Fibroblast of lung (primary cell): ENCODE measurements at places on chromosomes 13 and 19.
A peak's percentile ranks its signal among the peaks of the same experiment; 100 is the strongest.

DNA sequence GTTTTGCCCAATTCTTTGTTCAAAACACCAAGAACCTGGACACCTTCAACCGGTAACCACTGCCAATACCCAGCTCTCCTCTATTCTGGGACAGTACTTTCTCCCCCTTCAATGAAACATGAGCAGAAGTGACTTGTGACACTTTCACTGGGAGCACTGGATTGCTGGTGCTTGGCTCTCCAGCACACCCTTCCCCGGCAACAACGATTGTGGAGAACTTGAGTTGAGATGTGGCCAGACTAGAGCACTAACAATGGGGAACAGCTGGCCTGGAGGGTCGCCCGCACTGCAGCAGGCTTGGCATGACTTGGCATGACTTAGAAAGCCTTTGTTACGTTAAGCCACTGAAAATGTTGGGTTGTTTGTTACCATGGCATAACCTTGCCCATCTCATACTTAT, 7.5 kb upstream of the B3GLCT start:
- DNase-seq = no peak

DNA sequence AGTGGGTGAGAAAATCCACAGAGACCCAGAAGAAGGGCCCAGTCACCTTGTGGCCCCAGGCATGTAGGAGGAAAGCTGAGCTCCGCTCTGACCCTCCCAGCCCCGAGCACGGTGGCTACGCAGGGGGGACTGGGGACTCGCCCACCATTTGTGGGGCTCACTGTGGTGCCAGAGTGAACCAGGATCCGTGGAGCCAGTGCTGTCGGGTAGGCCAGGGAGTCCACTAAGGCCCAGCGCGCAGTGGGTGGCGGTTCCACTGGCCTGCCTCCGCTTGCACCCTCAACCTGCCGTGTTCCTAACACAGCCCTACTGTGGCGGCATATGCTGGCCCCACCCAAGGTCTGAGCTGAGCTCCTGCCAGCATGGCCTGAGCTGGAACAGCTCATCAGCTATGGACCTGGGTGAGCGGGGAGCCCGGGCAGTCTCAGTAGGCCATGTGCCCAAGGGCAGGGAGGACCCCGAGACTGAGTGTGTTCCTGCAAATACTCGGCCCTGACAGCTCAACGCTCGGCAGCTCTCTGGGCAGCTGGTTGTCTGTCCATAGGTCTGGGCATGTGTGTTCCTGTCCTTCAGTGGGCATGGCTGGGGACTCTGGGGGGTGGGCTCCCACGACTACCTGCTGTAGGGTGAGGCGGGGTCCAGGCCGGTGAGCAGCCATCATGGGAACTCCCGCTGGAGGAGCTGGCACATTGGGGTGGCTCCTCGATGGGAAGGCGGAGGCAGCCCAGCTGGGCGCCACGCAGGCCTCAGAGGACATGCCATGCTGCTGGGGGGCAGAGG, 36.6 kb downstream of the CEBPG start:
- DNase-seq = no peak

DNA sequence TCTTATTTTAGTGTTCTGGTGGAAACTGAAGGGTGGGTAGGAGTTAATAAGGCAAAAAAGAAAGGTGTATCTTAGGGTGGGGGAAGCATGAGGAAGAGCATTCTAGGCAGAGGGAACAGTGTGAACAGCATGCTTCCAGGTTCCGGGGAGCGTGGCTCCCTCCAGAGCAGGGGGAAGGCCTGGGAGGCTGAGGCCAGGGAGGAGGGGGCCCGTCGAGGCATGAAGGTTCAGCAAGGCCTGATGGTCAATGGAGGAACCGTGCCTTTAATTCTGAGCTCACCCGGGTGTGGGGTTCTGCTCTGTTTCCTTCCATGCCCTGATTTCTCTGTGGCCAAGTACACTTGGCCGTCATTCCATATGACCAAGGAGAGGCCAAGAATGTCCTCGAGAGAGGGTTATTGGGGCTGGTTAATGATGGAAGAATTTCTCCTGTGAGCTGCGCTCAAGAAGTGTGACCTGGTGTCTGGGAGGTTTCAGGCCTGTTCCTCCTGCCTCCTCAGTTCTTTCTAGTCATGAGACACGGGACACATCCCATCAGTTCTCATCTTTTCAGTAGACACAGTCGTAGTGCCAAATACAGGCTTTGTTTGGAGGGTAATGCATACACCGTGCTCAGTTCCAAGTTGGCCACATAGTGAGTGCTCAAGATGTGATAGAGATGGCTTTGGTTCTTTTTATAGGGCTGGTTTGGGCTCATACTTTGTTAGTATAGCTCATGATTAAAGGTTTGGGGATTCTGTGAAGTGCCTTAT, 73.6 kb downstream of the SIPA1L3 start:
- peak; percentile 14 for DNase-seq

DNA sequence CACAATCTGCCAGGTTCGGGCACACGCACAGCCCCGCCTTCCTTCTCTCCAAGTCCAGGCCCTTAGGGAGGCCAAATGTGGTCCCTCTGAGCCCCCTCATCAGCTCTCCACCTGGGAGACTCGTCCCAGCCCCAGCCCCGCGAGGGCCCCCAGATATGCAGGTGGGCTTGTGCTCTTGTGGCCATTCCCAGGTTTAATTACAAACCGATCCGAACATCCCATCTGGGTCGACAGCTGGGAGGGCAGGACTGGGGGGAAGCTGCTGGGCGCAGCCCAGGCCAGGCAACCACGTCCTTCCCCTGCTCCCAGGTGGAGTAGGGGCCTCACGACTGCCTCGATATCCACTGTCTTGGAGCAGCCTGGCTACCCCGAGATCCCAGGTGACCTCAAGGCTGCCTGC, 7.5 kb upstream of the C2CD4C start:
- DNase-seq = no peak

GRCh38 chr19:35609851-35610353, 2.6 kb upstream of the HAUS5 start:
- no peak for DNase-seq

DNA sequence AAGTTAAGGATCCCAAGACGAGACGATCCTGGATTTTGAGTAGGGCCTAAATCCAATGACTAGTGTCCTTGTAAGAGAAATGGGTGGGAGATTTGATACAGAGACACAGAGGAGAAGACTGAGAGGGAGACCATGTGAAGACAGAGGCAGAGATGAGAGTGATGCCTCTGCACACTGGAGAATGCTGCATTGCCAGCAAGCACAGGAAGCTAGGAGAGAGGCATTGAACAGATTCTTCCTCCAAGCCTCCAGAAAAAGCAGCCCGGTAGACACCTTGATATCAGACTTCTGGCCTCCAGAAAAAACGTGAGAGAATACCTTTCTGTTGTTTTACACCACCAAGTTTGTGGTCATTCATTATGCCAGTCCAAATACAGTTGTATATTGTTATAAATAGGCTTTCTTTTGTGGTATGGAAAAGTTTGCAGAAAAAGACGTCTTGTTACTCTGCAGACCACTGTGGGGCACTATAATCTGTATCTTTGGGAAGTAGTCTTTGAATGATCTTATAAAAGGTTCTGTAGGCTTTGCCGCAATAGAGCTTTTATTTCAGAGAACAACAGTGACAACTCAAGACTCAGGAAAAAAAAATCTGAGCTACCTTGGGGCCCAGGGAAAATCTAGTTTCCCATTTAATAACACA, 17.9 kb upstream of the RFC3 start:
- peak; percentile 77 for DNase-seq

GRCh38 chr19:33781996-33782395, 14.7 kb upstream of the KCTD15 start:
- no peak for DNase-seq

- DNase-seq = no peak
Measured at GRCh38 chr13:60012488-60012887, 151.2 kb downstream of the DIAPH3 start.

GRCh38 chr13:95260031-95260525, 41.2 kb downstream of the ABCC4 start:
- DNase-seq = no peak

DNA sequence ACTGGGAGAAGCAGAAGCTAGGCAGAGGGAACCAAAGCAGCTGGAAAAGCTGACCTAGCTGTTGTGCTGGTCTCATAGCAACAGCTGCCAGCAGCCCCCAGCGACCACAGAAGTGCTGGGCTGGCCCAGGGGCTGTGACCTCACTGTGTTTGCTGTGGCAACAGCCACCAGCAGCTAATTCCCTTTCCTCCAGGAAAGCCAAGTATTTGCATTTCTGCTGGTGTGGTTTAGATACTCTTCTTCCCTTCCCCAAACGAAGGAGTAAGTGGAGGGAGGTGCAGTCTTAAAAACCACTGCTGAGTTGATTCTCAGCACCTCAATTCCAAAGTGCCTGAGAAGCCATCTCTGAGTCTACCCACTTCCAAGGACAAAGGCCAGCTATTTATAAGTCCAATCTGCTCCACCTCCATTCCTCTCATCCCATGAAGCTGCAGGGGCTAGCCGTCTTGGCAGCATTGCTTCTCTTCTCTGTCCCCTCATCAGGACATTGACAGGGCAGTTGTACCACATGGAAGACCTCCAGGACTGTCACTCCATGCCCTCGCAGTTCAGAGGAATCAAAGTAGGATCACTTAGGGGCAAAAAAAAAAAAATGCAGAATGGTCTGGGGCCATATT, 11.5 kb upstream of the CCDC97 start:
- peak; percentile 77 for DNase-seq

DNA sequence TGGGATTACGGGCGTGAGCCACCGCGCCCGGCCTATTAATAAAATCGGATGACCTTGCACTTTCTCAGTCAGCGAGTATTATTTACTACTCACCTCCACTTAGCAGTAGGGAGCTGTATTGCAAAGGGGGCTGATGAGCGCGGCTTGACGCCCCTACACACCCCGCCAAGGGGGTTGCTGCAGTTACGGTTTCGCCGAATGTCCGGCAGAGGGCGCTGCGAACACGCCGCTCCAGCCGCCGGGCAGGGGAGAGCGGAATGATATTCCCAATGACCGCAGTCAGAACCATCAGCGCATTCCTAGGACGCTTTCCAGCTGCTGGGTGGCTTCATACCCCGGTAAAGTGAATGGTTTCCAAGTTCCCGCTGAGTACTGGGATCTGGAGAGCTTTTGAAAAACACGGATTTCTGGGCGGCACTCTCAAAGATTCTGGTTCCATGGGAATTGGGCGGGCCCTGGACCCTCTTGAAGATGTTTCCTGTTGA, 30.0 kb upstream of the TPT1 start:
- DNase-seq = peak; percentile 83

GRCh38 chr19:24048261-24048660, 38.7 kb upstream of the ZNF254 start:
- DNase-seq = no peak

DNA sequence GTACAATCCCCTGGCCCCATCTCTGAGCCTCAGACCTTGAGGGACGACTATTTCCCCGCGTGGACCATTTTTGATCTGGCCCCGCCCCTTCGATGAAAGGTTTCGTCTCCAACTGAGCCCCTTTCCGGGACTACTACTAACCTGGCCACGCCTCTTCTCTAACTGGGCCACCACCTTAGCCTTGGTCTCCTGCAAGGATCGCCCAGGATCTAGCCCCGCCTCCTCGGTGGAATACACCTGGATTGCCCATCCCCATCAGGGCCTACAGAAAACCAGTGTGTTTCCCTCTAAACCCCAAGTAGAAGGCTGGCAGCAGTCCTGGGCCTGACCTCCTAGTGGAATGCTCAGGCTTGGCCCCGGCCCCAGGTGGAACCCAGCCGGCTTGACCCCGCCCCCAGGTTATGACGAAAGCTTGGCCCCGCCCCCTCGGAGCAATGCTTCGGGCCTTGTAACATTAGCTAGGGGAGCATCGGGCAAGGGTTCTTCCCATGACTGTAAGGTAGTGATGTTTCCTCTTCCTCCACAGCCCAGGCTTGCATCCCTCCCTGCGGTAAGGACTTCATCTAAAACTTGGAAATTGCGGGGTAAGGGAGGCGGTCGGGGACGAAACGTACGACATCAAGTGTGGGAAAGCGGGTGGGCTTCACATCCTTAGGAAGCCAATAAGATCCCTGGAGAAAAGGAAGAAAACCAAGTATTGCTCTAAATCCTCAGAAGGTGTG, 9.1 kb downstream of the SPACA6 start:
- DNase-seq = peak; percentile 39

GRCh38 chr13:35988648-35989081, 142.5 kb downstream of the DCLK1 start:
- peak; percentile 91 for DNase-seq

DNA sequence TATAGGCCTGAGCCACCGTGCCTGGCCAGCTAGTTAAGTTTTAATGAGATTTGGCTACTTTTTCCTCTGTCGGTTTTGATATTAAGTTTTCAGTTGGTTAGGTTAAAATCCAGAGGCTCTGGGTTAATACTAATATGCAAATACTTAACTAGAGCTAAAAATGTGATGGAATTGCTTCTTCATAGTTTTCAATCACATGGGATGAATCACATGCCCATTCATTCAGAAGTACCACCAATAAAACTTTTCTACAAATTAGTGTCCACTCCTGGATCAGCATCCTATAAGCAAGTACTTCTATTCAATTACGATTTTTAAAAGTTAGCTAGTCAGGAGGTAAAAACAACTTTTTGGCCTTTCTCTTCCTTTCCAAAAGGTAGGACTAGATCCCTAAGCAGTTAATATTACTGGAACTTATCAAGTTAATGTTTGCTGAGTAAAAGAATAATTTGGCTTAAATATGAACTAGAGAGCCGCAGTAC, 4.3 kb downstream of the SLC25A30 start:
- peak; percentile 12 for DNase-seq

- no peak for DNase-seq
Measured at GRCh38 chr13:32056316-32056715, 24.7 kb downstream of the FRY start.

DNA sequence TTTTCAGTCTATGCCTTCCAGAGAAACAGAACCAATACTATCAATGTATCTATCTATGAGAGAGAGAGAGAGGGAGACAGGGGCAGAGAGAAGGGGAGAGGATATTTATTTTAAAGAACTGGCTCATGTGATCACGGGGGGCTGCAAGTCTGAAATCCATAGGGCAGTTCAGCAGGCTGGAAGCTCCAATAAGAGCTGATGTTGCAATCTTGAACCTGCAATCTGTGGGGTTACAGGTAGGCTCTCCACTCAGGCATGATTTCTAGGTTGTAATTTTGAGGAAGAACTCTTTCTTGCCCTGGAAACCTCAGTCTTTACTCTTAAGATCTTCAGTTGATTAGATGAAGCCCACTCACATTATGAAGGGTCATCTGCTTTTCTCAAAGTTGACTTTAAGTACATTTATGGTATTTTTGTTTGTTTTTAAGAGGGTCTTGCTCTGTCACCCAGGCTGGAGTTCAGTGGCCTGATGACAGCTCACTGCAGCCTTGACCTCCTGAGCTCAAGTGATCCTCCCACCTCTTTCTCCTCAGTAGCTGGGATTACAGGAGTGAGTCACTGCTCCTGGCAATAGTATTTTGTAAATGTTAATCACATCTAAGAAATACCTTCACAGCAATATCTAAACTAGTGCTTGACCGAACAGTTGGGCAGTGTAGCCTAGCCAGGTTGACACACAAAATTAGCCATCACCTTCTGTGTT, 376.4 kb downstream of the FGF9 start:
- DNase-seq = no peak
